GM03348 (cell line): ENCODE measurements at places on chromosomes 2 and 18.

DNA sequence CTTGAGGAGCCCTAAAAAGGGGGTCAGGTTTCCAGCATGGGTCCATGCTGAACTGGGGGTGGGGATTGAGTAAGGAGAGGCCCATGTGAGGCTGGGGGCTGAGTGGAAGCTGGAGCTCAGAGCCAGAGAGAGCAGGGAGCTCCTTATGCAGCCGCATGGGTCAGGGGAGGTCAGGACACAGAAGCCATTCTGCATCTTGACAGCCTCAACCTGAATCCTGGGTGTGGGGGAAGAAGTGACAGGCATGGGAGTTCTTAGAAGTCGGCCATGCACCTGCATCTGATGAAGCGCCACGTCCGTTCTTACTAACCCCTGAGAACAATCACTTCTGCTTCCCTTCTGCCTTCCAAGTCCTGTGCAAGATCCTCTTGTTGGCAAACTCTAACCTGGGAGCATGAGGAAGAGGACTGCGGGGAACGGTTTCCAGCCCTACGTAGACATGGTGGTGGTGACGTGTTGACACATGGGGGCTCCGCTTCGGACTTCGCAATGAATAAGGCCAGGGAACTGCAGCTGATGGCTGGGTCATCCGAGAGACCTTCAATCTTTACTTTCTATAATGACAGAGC, 22.3 kb downstream of the GNLY start:
- DNase-seq = no peak

- peak; percentile 73 for DNase-seq
Measured at GRCh38 chr2:161414042-161415033, 1.8 kb upstream of the TBR1 start.

GRCh38 chr2:173427887-173428668, 73.4 kb downstream of the CDCA7 start:
- peak; percentile 29 for DNase-seq

GRCh38 chr2:206328974-206329373, 54.5 kb downstream of the ZDBF2 start:
- no peak for DNase-seq

- no peak for DNase-seq
Measured at GRCh38 chr2:235868224-235868623, 300.0 kb downstream of the GBX2 start.

DNA sequence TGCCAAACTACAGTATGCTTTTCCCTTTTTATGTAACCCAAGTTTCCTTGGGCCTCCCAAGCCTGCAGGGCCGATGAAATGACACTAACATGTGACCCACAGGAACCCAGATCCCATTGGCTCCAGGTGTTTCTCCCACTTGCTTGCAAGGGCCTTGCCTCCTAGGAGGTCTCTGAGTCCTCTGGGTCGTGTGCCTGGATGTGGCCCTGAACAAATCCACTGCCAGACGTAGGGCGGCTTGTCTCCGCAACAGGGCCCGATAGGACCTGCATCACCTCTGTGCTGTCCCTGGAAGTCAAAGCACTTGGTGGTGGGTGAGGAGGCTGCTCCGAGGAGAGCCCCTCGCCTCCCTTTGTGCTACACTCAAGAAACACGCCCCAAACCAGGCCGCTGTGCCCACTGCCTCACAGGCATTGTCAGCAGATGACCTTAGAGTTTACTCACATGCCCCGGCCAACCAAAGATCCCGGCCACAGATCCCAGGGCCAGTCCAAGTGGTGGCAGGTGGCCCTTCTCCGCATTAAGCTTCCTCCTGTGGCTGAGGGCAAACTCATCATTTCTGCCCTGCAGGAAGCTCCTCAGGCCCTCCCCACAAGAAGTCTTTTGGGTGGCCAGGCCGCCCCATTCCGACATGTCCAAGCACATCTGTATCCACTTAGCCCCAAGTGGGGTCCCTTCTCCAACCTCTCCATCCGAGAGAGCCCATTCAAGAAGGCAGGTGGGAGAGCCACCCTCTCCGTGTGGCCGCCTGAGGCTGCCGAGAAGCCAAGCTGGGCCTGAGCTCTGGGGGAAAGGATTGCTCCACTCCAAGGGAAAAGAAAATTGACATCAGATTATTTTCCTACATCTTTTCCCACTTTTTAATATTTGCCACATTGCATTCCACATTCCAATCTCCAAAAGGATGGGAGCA, 76.7 kb downstream of the GFPT1 start:
- no peak for DNase-seq

- no peak for DNase-seq
Measured at GRCh38 chr2:96134421-96134820, 3.9 kb downstream of the ASTL start.

GRCh38 chr2:168355779-168356476, 100.1 kb upstream of the CERS6 start:
- DNase-seq = no peak

DNA sequence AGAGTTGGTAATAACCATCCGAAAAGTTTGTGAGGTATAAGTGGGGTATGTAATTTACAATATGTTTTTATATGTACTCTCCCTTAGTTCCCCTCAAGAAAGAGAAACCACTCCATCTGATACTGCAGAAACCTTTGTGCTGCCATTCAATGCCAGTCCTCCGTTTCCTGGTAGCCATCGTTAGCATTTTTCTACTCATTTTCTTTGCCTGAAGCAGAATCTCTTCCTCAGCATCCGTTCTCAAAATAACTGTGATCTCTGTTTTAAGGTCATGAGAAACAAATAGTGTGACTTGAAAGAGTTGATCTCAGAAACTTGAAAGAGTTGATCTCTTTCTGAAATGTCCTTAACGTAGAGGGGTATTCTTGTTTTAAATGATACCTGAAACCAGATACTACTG, 996 bp downstream of the PTCD3 start:
- no peak for DNase-seq

DNA sequence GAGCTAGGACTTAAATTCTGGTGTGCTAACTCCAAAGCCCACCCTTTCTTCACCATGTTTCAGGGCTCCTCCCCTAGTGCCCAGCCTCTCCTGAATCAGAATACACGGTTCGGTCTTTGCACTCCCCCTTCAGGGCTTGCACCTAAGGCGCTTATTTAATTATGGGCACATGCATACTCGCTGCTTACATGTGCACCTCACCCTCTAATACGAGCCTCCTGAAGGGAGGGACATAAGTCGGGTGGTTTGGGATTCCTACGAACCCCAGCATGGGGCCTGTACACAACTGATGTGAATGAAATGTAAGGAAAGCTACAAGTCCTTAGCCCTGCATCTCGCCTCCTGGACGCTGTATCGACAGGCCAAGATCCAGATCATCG, 435 bp downstream of the IFT172 start:
- DNase-seq = peak; percentile 31

GRCh38 chr2:237996021-237996593, 29.3 kb downstream of the UBE2F start:
- DNase-seq = peak; percentile 28

GRCh38 chr2:6674381-6674780, 191.3 kb downstream of the CMPK2 start:
- DNase-seq = no peak

DNA sequence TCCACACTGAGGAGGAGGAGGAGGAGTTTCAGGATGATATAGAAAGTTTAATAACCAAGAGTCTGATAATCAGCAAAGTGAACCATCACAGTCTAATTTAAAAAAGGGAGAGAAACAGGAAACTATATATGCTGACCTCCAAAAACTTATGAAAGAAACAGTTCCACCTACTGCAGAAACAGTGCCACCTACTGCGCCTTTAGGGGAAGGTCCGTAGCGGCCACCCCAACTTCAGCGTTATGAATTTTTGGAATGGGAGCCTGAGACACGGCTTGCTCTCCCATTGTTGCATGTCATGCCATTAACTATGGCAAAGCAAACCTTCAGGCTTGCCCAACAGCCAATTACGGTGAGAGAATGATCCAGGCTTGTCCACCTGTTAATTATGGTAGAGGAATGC, 1719.2 kb upstream of the LRRTM1 start:
- no peak for DNase-seq
